ENCODE measurements at places on chromosomes 1 and 21.

- peak; percentile 94 for DNase-seq
These were observed 6.4 kb upstream of the C1orf159 start for GRCh38 chr1:1122078-1122811.

- DNase-seq: peak; percentile 45
These were observed 129.2 kb downstream of the ROR1 start for GRCh38 chr1:63902844-63903589.

- no peak for DNase-seq
These were observed 57.8 kb upstream of the USP24 start for GRCh38 chr1:55272994-55273393.

GRCh38 chr1:174874331-174875053 is 125.3 kb upstream of the CACYBP start:
- no peak for DNase-seq

GRCh38 chr1:173414136-173414535 is 63.0 kb upstream of the PRDX6 start:
- DNase-seq: no peak

- no peak for DNase-seq
These were observed 1587.3 kb downstream of the NCAM2 start for GRCh38 chr21:22585558-22585957.

DNA sequence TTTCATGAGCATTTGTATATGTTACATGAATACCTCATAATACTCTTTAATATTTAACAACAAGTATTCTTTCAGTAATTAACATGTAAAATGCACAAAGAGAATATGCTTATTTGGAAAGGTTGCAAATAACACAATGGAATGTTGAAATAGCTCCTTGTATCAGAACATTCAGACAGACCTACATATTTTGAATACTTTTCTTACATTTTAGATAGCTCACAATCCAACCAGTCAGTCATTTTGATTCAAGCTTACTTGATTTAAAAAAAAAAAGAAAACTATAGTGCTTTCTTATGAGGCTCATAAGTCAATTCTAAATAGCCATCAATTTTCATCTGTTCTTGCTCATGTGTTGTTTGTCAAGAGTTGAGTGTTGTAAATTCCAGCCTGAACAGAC is 518.8 kb downstream of the ADGRL2 start:
- no peak for DNase-seq

DNA sequence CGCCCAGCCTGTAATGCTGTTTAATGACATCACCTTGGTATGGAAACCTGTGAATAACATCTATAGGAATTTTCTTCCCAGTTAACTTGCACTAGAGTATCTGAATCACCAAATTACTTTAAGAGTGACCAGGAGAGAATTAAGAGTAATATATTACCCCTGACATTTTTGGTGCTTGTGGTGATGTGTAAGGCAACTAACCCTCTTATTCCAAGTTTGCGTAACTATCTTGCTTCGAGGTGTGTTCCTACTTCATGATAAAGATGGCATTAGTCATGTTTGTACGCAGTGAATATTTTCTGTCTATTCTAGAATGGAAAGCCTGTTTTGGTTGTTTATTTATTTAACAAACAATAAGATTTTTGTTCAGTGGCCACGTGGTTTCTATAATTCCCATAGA is 131.3 kb downstream of the ZP4 start:
- no peak for DNase-seq

DNA sequence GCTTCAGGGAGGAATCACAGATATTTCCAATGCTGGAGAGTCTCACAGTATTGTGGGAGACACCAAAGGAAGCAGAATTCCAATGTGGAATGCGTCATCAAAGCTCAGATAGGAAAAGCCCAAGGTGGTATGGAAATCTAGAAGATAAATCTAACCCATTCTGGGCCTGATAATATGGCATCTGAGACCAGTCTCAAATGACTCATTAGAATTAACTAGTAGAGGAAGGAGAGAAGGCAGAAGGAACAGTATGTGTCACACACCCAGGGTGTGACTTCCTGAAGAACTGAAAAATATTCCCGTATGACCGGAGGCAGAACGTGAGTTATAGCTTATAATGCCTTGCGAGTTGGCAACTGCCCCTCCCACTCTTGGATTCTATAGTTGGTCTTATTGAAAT is 499.2 kb downstream of the PLPP3 start:
- peak; percentile 39 for DNase-seq

GRCh38 chr1:64235181-64235580 is 31.8 kb downstream of the UBE2U start:
- no peak for DNase-seq

DNA sequence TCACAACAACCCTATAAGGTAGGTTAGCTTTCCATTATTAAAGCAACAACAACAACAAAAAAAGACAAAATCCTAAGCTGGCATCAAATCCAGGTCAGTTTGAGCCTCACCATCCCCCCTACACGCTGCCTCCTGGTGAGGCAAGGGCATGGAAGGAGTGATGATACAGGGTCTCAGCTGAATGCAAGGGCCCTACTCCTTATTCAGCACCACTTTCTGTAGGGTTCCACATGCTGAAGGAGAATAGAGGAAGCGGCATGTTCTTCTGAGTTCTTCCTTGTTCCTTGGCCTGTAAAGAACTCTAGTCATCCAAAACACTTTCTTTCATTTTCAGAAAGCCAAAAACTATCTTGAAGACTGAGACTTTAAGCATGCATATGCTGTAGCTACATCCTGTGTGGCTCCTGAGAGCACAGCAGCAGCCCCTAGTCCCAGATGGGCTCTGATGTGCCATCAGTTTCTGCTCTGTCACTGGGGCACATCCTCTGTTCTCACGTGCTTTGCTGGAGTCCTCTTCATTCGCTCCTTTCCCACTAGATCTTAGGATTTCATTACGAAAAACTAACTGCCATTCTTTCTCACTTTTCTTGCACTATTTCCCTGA is 6.2 kb downstream of the ILDR2 start:
- no peak for DNase-seq

DNA sequence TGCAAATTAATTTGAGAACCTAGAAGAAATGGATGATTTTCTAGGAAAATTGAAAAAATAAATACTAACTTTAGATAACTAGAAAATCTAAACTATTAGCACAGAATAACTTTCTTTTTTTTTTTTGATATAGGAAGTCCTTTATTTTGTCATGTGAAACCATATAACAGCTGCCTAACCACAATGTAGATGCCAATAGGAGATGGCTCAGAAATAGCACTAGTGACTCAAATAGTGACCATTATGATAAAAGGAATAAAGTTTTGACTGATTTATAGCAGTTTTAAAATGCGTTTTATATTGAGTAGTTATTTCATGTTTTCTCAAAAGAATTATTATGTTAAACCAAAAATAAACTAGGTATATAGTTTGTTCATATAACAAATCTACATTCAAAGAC is 158.0 kb upstream of the CACYBP start:
- no peak for DNase-seq

DNA sequence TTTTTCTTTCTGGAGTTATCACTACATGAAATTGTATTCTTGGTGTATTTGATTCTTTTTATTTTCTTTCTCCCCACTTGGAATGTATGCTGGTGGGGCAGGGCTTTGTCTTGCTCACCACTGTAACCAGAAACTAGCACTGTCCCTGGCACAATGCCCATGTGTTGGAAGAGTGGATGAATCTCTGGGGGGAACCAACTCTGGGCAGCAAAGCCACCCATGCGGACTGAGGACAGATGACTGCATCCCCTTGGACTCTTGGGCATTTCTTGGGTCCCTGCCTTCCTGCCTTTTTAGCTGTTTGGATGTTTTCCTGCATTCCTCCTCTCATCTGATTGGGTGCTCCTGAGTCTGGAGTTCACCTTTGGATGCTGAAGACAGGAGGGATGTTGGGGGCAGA is 6.1 kb downstream of the CYP4B1 start:
- DNase-seq: no peak

DNA sequence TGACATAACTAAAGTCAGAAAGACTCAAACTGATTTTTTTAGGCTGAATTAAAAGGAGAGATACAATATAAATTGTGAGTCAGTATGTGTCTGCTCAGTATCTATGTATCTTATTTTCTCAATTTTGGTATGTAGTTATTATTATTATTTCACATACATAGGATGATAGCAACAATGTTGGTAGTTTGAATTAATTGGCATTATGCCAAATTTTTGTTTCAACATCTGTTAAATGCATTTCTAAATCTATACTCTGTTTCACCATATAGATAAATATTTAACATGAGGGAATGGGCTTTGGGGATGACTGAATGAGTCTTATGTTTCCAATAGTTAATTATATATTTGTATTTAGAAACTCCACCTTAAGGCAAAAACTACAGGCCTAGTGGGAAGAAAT is 12.6 kb upstream of the HMCN1 start:
- DNase-seq: no peak

GRCh38 chr1:94061513-94062443 is 59.2 kb downstream of the ABCA4 start:
- peak; percentile 90 for DNase-seq

- DNase-seq: no peak
These were observed 120.8 kb downstream of the LMO4 start for GRCh38 chr1:87449348-87449963.

DNA sequence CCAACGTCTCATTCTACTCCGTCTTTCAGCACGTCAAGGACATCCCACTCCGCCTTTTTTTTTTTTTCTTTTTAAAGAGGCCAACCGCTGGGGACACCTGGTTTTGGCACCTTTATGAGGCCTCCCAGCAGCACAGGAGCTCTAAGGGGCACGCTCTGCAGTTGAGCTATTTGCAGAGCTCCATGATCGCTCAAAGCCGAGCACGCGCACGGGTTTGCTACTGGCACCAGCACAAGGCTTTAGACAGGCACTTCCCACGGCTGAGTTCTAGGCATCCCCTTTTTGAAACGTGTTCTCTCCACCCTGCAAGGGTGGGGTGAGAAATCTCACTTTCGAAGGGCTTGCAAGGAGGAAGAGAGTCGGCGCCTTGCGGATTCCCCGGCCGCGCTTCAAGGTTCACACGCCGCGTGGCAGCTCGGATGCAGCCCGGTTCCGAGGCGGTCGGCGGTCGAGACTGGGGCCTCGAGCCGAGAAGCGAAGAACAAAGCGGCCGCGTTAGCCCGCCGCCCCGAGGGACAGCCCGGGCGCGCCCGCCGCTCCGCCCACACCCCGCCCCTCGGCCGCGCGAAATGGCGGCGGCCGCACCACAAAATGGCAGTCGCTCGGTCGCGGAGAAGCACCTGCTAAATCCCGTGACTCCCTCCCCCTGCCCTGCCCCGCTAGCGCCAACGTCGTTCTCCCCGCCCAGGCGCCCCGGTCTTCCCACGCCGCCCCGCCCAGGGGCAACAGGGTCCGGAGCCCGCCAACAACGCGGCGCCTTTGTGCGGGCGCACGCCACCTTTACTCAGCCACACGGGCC is 12.9 kb upstream of the SPEN start:
- peak; percentile 82 for DNase-seq

DNA sequence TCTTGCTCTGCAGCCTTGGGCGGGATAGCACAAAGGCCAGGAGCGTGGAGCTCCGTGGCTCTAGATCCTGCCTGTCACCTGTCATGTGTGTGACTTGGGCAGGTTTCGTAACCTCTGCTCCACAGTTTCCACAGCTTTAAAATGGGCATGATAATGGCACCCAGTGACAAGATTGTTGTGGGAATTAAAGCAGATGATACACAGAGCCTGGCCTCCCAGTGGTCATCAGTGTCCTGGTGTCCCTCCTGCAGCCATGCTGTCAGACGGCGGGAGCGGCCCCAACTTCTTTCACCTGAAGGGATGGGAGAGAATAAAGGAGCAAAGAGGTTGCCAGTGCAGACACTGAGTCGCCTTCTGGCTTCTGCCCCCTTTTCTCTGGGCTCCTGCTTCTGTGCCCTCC is 61.5 kb downstream of the SLC37A1 start:
- DNase-seq: no peak

- no peak for DNase-seq
These were observed 313.6 kb downstream of the HHIPL2 start for GRCh38 chr1:222234351-222234750.

GRCh38 chr1:22547818-22548462 is 15.3 kb upstream of the EPHA8 start:
- DNase-seq: no peak
